ENCODE measurements at places on chromosomes 2 and 18.

DNA sequence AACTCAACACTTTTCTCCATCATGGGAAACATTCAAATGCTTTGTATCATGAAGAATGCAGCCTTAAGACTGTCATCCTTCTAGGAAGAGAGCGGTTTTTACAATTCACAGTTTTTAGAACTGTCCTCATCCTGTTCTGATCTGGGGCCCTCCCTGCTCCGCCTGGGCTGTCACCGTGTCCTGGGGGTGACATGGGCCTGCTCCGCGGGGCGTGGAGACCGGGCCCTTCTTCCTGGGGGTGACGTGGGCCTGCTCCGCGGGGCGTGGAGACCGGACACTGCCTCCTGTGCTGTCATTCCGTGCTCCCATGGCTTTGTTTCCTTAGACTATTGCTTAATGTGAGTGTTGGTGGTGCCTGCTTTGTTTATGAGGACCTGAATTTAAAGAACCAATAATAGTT, 122.8 kb downstream of the TMEM18 start:
- no peak for DNase-seq

- no peak for DNase-seq
Observed at GRCh38 chr2:167438206-167438605, 549.9 kb downstream of the XIRP2 start.

GRCh38 chr2:19933351-19933981, 31.7 kb upstream of the TTC32 start:
- no peak for DNase-seq

GRCh38 chr18:6605115-6605869, 124.2 kb upstream of the ARHGAP28 start:
- DNase-seq: no peak

DNA sequence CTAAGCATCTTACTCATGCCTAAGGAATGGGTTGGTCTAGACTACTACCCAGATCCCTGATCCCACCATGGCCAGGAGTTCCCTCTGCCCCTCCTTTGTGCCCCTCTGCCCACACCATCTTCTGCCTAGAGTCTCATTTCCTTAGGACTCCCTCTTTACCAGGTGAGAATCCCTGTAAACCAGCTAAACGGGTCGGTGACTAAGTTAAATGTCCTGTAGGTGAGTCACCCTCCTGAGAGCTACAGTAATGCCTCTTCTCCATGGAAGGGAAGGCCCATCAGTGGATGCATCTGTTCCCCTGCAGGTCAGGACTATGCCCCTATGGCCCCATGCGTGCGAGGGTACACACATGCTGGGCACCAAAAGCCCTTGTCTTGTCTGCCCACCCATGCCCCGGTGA, 25.4 kb downstream of the PTGR3 start:
- DNase-seq: no peak

GRCh38 chr2:3469486-3469885, 49.8 kb downstream of the ADI1 start:
- DNase-seq: no peak

DNA sequence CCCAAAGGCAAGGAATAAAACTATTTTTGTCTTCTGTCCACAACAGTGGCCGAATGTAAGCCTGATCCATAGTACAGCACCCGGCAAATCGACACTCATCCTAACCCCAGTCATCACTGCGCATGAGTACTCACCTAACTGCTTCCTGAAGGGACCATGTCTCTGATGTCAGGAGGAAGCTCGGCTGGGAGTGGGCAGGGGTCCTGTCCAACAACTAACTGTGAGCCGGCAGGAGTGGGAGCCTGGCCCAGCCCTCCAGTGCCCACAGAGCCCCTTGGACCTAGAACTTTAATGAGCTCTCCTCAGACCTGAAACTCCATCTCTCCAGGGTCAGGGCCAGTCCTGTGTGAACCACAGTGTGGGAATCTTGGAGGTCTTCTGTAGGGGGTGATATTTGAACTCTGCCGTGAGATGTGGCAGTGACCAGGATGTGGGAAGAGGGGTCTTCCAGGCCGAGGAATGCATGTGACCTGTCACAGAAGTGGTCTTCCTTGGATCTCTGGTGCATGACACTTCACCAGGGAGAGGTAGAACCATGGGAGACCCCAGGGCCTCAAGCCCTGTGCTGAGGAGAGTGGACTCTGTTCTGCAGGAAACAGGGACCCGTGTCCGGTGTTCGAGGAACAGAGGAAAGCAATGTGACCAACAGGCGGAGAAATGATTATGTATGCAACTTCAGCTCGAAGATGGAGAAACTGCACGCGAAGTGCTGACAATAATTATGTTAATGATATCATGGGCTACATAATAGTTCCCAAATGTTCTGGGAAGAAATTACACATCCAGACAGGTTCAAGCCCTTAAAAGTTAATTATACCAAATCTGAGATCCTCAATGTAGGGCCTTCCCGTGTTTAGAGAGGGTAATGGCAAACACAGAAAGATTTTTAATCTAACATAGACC, 240.1 kb upstream of the HDAC4 start:
- DNase-seq: no peak

GRCh38 chr18:8332286-8332685, 277.0 kb upstream of the RAB12 start:
- DNase-seq: no peak

DNA sequence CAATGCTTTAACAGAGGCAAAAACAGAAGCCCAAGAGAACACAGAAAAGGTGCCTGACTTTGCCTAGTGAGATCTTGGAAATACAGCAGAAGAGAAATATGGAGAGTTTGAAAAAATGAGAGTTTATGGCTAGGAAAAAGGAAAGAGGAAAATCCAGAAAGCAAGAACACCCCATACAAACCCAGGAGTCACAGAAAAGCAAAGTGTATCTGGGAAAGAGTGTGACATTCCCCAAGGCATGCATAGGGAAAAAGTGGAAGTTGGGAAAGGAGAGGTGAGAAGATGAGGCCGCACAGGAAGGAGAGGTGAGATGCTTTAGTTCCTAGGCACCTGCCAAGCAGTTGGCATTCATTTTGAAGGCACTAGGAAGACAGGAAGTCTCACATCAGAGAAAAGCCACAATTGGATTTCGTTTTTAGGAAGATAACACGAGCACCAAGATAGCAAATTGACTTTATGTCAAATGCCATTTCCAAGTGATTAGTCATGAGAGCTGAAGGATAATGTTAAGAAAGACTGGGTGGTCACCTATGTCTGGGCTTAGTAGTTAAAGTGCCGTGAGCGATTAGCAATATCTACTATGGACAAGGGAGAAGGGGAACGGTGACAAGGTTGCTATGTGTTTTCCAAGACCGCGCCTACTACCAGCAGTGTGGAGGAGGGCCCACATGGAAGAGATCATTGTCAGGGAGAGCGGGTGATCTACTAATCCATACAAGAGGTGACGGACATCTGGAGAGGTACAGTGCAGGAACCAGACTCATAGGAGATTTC, 224.1 kb upstream of the PARD3B start:
- no peak for DNase-seq

DNA sequence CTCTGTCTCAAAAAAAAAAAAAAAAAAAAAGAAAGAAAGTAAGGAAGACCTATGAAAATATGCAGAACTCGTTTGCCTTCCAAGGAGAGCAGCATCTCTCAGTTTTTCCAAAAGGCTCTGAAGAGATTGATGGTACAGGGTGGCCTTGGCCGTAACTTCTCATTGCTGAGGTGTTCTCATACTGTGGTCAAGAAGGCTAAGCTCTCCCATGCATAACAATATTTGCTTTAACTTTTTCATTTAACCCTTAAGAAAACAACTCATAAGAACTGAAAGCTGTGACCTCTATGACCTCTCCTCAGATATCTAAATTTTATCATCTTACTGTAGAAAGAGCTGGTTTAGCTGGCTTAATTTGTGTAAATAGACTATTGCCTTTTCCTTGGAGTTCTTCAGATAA, 37.1 kb upstream of the GATA6 start:
- DNase-seq: no peak

DNA sequence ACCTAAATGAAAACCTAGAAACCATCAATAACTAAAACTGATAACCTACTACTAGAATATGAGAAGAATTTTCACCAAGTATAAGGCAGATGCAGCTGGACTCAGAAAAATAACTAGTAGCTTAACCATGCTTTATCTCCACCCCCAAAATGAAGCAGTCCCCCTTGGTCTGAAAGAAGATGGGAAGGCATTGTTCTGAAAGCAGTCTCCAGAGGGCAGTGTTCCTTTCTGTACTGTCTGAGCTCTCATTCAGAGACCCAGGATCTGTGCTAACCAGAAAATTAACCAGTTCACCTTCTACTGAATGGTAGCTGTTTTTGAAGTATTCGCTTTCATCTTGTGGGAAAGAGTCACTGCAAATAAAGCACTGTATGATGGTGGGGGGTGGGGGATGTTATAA, 273.0 kb downstream of the PDE11A start:
- no peak for DNase-seq

GRCh38 chr2:45649858-45650811, 1.3 kb upstream of the PRKCE start:
- peak; percentile 29 for DNase-seq

DNA sequence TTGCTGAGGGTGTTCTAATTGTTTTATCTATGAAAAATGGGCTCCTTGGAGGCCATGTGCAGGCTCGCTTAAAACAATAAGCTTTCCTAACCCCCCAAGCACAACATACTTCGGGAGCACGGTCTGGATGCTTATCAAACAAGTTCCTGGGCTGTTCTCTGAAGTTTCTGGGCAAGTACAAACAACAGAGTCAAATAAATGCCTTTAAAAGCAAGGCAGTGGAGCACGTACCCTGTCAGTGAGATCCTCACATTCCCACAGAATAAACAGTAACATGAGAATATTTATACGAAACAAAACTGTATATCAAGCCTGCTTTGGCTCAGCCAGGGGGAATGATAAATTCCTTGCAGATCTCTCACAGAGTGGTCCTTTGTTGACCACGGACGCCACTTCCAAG, 44.8 kb downstream of the FTCDNL1 start:
- no peak for DNase-seq

GRCh38 chr18:21703241-21703820, 1.2 kb downstream of the ABHD3 start:
- peak; percentile 3 for DNase-seq

DNA sequence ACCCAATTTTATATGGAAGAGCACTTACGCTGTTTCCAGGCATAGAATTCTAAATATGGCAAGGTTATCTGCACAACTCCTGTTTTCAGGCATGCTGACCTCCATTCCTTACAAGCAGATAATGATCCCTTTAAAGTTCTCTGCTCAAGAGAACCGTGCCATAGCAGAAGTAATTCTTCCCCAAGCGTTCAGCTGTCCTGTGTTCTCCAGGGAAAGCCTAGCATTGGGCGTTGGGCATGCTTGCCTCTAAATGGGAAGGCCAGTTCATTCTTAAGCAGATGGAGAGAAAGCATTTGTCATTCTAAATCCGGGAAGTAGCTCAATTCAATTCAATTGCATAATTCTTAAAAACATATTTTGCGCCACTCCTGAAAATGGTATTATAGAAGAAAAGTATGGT, 55.7 kb upstream of the EML4 start:
- DNase-seq: no peak

GRCh38 chr2:48668992-48669391, 51.3 kb downstream of the GTF2A1L start:
- no peak for DNase-seq

- DNase-seq: no peak
Observed at GRCh38 chr2:58920001-58920400, 678.9 kb upstream of the FANCL start.

GRCh38 chr2:98750593-98751282, 19.8 kb upstream of the MGAT4A start:
- no peak for DNase-seq

- DNase-seq: no peak
Observed at GRCh38 chr2:124875627-124876244, 850.6 kb downstream of the CNTNAP5 start.

- DNase-seq: peak; percentile 27
Observed at GRCh38 chr18:48455555-48456478, 46.6 kb upstream of the ZBTB7C start.

DNA sequence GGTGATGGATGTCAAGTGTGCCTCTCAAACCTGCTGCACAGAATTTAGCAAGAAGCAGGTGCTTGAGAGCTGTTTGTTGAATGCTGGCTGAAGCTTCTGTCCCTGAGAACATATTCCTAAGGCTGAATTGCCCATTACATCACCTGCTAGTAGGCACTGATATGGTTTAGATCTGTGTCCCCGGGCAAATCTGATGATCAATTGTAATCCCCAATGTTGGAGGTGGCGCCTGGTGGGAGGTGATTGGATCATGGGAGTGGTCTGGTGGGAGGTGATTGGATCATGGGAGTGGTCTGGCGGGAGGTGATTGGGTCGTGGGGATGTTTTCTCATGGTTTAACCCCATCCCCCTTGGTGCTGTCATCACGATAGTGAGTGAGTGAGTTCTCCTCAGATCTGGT, 128.0 kb downstream of the HRH4 start:
- no peak for DNase-seq

DNA sequence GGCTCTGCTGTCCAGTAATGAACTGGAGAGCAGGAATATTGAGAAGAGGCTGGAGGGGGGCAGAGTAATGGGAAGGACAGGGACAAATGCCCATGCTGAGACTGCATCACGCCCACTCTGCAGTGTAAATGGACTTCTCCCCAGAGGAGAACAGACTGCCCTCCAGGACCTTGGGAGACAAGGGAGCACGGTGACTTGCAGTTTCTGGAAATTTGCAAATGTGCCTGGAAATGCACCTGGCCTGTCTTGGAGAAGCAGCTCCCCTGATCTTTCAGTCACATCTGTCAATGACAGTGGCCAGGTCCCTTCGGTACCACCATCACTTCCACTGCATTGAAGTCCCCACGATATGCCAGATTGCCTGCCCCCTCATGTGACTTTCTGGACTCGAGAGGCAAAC, 178.7 kb upstream of the SH3BP4 start:
- no peak for DNase-seq

DNA sequence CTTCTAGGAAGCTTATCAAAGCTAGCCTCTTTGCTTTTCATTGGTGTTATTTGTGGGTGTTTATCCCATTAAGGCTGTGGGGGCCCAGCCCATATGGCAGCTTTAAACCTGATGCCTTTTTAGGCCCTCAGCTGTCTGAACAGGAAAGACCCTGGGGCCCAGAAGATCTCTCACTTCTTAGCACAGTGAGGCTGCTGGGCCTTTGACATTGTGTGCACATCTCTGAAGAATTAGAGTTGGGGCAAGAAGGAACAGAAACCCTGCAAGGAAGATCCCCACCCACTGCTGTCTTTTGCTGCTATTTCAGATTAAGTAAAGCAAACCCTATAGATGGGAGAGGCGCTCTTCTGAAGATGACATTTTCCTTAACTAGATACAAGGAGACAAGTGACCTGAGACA, 250.0 kb downstream of the SMAD2 start:
- no peak for DNase-seq

GRCh38 chr2:123468071-123468470, 557.0 kb upstream of the CNTNAP5 start:
- DNase-seq: no peak

- no peak for DNase-seq
Observed at GRCh38 chr2:241554610-241555322, 3.8 kb upstream of the BOK start.

GRCh38 chr2:46794693-46795317, 120.8 kb downstream of the MCFD2 start:
- no peak for DNase-seq

Measured in activated T-helper 1 cell treated with Interleukin-2 at 50 U/mL for 16 hours (primary cell).